ENCODE measurements at places on chromosomes 5 and 9.

GRCh38 chr9:36988848-36989247 lies 45.2 kb downstream of the PAX5 start:
- no peaks in the 10 kb centered on the region for H3K36me3 ChIP-seq
- no peak for DNase-seq
- no peak overlapping the region for H3K4me3 ChIP-seq
- peaks cover 93% of the 10 kb centered on the region for H3K27me3 ChIP-seq

- no peaks in the 10 kb centered on the region for H3K27me3 ChIP-seq
- H3K36me3 ChIP-seq: no peaks in the 10 kb centered on the region
- H3K27ac ChIP-seq: peak overlapping the region; percentile 78
- H3K4me1 ChIP-seq: peaks cover 62% of the 10 kb centered on the region
These were observed 4.1 kb downstream of the PRUNE2 start for GRCh38 chr9:76901801-76902200.

DNA sequence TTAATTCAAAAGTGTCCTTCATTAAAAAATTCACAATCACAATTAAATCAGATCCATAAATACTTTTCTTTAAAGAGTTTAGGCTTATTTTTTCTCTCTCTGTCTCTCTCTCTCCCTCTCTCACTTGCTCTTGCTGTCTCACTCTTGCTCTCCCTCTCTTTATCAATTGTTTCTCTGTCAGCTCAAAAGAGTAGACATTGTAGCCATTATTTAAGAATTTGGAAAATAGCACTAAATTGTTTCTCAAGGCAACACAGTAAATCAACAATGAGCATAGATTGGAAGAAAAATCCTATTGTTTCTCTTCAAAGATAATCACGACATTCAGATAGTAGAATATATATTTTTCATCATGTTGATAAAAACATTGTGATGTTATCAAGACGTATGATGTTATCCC lies 1114.0 kb downstream of the PTPRD start:
- H3K27me3 ChIP-seq: no peaks in the 10 kb centered on the region
- no peak overlapping the region for H3K4me3 ChIP-seq
- H3K4me1 ChIP-seq: no peaks in the 10 kb centered on the region
- no peak for DNase-seq
- no peaks in the 10 kb centered on the region for H3K36me3 ChIP-seq
- H3K27ac ChIP-seq: no peak overlapping the region

GRCh38 chr5:124631874-124632550 lies 114.4 kb downstream of the ZNF608 start:
- no peaks in the 10 kb centered on the region for H3K36me3 ChIP-seq
- H3K27ac ChIP-seq: no peak overlapping the region
- peaks cover 30% of the 10 kb centered on the region for H3K4me1 ChIP-seq

DNA sequence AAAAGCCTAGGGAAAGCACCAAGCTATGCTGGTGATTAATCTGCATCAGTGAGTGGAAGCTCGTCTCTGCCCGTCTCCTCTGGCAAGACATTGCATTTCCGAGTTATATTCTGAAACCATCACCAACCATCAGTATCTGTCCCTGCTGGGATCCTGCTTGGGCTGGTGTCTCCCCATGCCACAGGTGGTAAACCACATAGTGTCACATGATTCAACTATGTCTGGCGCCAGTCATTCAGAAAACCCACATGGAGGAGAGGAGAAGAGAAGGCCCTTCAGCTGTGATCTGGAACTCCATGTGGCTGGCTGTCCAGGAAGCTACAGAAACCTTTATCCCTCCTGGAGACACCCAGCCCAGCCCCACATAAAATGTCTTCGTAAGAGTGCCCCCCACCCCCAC lies 4.8 kb downstream of the IL9 start:
- H3K4me1 ChIP-seq: no peaks in the 10 kb centered on the region
- DNase-seq: no peak
- H3K27me3 ChIP-seq: no peaks in the 10 kb centered on the region
- H3K4me3 ChIP-seq: no peak overlapping the region

GRCh38 chr9:12774861-12775678 lies at the start of gene LURAP1L:
TSS of gene LURAP1L (plus strand) at chr9:12775020. CDS start at chr9:12775716, 696 bp downstream.
- H3K27ac ChIP-seq: peak within 1 kb of the TSS; percentile 88
- DNase-seq: no peak

GRCh38 chr5:88683506-88684135 lies 199.4 kb downstream of the MEF2C start:
- DNase-seq: no peak
- H3K4me3 ChIP-seq: no peak overlapping the region
- H3K36me3 ChIP-seq: no peaks in the 10 kb centered on the region
- H3K27ac ChIP-seq: no peak overlapping the region

DNA sequence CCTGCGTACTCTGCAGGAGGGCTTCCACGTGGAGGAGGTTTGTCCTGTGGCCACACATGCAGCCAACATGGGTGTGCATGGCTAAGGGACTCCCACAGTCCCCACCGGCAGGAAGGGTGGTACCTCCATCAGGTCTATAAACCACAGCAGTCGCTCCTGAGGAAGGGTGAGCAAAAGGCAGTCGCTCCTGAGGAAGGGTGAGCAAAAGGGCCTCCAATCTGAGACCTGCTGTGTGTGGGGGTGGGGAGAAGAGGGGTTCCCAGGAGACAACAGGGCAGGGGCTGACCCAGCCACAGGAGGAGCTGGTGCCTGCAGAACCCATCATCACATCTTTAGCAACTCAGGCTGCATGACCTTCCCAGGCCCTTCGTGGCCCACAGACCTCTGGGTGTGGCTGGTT lies 30.3 kb upstream of the AKNA start:
- no peak overlapping the region for H3K27ac ChIP-seq
- peaks cover 14% of the 10 kb centered on the region for H3K36me3 ChIP-seq
- no peak overlapping the region for H3K4me3 ChIP-seq
- no peaks in the 10 kb centered on the region for H3K4me1 ChIP-seq
- no peaks in the 10 kb centered on the region for H3K27me3 ChIP-seq

DNA sequence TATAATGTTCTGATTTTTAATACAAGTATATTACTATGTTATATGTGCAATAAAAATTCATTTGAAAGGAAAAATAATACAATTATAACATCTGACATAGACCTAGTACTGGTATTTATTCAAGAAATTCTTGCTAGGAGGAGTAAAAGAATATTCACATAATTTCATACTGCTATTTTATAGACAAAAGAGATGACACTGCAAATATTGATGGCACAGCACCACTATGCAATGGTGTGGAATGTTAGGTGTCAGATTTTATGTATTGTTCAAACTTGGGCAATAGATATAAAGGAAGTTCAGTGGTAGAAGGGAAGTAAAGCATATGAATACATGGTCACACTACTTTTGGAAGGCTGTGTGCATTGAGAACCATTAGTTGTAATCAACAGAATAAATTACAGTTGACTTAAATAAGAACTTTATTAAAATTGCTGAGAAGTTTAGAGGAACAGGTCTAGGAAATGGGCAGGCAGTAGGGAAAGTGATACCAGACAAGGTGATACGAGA lies 143.9 kb downstream of the OR2K2 start:
- no peak overlapping the region for H3K27ac ChIP-seq
- H3K4me1 ChIP-seq: no peaks in the 10 kb centered on the region
- H3K27me3 ChIP-seq: no peaks in the 10 kb centered on the region

- H3K27ac ChIP-seq: no peak overlapping the region
- no peaks in the 10 kb centered on the region for H3K4me1 ChIP-seq
- H3K27me3 ChIP-seq: no peaks in the 10 kb centered on the region
- no peaks in the 10 kb centered on the region for H3K36me3 ChIP-seq
These were observed 19.3 kb upstream of the CKS2 start for GRCh38 chr9:89291741-89292140.

GRCh38 chr9:137116027-137116507 lies 1.5 kb upstream of the DPP7 start:
- no peaks in the 10 kb centered on the region for H3K27me3 ChIP-seq
- peaks cover 24% of the 10 kb centered on the region for H3K36me3 ChIP-seq
- H3K27ac ChIP-seq: no peak overlapping the region
- DNase-seq: no peak

DNA sequence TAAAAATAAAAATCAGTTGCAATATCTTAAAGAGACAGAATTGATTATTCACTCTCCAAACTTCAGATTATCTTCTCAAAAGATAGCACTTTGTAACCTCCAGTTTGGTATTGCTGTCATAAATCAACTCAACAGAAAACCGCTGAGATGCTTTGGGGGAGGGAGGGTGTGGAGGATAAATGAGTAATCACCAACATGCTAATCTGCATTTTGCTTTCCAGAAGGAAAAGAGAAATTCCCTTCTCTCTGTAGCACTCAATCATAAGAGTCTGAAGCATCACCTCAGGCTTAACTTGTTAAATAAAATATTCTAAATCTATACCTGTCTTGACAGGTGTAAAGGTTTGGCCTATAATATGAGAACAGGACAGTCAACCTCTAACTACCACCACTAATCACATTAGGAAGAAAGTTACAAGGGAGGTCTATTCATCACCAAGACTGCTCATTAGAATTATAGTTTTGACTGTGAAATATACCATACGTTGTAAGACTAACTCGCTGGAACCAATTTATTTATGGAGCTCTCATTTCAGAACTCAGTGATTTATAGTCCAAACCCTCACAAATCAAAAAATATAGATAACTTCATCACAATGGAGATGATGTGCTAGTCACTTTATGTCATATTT lies 89.0 kb downstream of the PIK3R1 start:
- H3K27me3 ChIP-seq: no peaks in the 10 kb centered on the region
- no peak overlapping the region for H3K4me3 ChIP-seq
- no peak overlapping the region for H3K27ac ChIP-seq
- peaks cover 16% of the 10 kb centered on the region for H3K4me1 ChIP-seq
- peaks cover under 1% of the 10 kb centered on the region for H3K36me3 ChIP-seq

DNA sequence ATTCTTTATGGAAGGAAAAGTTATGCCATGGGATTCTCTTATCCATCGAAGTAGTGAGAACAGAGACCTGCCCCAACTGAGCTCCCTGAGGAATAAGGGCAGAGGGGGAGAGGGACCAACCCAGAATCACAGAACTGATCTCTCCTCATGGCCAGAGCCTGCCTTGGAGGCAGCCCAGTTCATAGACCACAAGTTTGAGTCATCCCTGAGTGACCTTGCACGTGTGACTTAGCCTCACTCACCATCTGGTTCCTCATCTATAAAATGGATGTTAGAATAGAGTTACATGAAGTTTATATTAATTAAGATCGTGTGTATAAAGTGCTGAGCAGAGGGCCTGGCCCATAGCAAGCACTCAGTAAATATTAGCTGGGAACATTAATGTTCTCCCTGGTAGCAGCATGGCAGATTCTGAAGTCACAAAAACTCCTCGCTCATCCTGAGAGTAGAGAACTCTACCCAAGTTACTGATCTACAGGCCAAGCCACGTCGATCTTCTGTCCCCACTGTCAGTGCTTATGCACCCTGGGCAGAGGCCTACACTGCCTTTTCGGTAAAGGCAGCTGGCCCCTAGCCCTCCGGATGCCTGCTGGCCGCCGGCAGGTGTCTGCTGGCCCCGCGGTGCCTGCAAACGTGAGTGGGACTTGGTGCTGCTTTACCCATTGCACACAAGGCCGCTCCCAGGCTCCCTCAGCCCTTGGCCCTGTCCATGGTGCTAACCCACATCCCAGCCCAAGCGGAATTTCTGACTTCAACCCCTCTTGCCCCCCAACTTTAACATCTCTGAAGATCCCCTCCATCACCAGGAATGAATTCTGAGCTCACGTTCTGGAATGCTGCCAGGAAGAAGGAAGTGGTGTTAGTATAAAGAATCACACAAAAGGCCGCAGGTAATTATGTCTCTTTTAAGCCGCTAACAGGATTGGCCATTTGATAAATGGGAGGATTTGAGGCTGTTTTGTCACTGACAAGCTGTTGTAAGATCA lies 61.1 kb upstream of the ARAP3 start:
- DNase-seq: no peak
- H3K27me3 ChIP-seq: no peaks in the 10 kb centered on the region
- H3K4me3 ChIP-seq: no peak overlapping the region
- no peak overlapping the region for H3K27ac ChIP-seq

- H3K36me3 ChIP-seq: no peaks in the 10 kb centered on the region
- no peak for DNase-seq
- H3K27ac ChIP-seq: no peak overlapping the region
- no peak overlapping the region for H3K4me3 ChIP-seq
These were observed 273.0 kb upstream of the IRX1 start for GRCh38 chr5:3322642-3323041.

DNA sequence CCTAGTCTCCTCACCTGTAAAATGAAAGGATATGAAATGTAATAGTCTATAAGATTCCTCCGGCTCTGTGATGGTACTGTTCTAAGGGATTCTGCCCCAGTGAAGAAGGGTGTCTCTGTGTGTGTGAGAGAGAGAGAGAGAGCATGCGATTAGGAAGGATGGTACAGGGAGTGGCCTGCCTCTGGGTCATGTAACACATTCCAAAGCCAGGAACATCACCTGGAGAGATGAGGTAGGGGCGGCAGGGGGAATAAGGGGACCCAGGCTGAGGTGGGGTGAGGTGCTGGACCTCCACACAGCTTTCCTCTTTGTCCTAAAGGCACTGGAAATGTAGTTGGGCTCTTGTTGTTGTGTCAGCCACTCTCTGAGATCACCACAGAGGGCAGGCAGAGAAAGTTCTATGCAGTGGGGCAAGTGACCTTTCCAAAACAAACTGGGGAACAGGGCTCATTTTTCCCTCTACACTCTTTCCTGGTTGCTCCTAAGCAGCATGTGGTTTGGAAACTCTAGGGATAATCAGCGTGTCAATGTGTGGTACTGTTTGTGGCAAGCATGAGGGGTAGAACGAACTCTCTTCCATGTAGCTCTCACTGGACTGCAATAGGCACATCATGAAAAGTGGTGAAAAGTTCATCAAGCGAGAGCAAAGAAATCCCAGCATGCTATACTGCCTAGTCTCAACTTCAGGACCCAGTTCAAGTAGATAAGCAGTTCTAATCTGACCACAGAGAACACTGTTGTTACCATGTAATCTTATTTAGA lies 65.0 kb downstream of the SEMA6A start:
- peak; percentile 60 for DNase-seq
- no peak overlapping the region for H3K4me3 ChIP-seq

DNA sequence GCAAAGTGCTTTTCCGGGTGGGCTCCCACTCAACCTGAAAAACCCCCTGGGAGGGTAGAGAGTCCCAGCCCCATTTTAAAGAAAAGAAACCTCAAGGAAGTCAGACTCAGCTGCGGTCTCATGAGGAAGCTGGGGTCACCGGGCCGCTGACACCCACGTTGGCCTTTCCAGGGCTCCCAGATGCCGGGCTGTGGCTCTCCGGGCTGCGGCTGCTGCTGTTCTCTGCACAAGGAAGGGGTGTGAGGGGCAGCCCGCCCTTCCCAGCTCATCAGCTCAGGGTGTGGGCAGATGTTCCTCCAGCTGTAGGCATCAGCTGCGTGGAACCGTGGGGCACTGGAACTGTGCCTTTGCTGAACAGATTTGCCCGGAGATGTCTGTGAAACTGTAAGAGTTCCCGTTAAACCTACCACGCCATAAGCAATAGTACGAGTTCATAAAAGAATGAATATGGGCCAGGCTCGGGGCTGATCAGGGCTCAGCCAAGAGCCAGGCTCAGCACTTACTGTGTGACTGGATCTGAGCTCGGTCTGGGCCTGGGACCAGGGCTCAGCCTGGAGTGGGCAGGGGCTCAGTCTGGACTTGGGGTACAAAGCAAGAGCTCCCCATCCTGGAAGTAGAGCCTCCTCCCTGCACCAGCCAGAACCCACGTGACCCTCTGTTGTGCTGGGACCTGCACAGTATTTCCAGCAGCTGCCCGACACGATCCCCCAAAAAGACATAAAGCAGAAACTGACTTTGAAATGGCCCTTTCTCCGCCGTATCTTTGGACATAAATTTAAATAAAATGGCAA lies 130.2 kb upstream of the PPP1R26 start:
- H3K27ac ChIP-seq: no peak overlapping the region
- no peaks in the 10 kb centered on the region for H3K4me1 ChIP-seq
- H3K36me3 ChIP-seq: no peaks in the 10 kb centered on the region
- no peak for DNase-seq
- no peak overlapping the region for H3K4me3 ChIP-seq

Measured in esophagus muscularis mucosa (tissue), 4 donors.